Dermis blood vessel endothelial cell (primary cell): ENCODE measurements at places on chromosomes 16 and 17. TPM values are rescaled to one million over a fixed set of nuclear protein-coding genes. Genes with fewer than 3 reads are reported as not detected.

Gene HYDIN
- 0.17 TPM in 1 of 2 replicates, not detected in the other for total RNA-seq

DNA sequence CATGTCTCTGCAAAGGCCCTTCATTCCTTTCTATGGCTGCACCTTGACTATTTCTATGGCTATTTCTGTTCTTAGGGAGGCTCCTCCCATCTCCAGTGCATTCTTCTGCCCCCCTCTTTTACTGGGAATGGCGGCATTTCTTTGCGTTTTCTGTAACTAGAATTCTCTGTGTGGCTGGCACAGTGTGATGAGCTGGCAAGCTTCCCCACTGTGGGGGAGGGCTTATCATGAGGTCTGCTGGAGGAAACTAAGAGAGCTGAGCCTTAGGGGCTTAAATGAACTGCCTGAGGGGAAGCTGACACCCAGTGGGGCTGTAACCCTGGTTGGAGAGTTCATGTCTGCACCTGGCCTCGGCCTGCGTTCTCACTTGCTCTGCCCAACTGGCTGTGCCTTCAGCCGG is 1.5 kb upstream of the CARD14 start:
- no peak for DNase-seq

Gene C1QL1
- total RNA-seq, result 0.14 TPM in 1 of 2 replicates, not detected in the other

- DNase-seq, result no peak
Measured at GRCh38 chr17:70215656-70216055, 46.3 kb downstream of the KCNJ2 start.

GRCh38 chr17:2780256-2780655 is 16.0 kb upstream of the RAP1GAP2 start:
- DNase-seq, result no peak
